Lung (tissue), 17 donors: ENCODE measurements at places on chromosomes 5 and 9.

DNA sequence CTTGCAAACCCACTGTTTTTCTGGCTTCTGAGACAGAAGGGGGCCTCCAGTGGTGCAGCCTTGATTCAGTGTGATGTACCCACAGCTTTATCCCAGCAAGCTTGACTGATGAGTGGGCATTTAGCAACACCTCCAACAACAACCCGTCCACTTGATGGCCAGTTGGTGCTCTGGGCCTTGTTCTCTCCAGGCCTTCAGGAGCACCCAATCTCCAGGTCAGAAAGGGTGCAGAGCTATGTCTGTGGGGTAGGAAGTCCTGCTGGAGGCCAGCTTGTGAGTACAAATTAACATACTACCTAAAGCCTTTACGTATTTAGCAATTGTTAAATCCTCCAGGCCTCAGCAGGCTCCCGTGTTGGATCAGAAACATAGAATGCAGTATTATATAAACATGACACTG is 10.1 kb upstream of the TRIM52 start:
- no peak for DNase-seq

DNA sequence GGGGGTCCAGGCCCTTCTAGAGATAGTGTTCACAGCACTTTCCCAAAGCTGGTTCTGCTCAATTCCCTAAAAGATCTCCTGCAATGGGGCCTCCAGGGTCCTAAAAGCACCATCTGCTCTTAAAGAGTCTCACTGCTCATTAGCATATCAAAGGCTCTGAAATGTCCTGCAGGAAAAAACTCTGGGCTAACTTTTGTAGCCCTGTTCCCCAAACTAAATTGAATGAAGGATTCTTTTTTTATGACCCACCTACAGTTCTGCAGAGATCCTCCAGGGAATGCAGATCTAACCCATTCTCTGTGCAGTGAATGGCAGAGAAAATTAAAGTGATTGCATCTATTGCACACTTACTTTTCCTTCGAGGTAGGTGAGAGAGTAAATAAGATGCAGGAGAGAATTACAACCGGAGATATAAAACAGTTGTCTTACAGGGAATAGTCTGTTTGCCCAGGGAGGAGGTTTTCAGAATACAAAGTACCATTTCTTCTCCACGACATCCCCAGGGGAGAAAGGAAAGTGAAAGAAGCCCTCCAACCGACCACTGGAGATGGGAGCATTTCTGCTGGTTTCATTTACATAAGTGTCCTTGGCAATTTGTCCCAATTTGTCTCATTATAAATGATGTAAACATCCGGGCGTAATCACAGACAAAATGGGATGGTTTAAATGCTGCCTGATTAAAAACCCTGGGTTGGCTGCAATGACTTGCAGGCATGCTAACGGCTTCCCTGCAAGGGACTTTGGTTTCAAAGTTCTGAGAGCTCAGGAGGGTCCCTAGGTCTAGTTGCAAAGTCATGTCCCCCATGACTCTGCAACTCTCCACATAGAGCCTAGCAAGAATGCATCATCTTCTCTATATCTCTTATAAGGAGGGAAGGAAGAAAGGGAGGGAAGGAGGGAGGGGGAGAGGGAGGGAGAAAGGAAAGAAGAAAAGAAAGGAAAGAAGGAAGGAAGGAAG is 114.0 kb downstream of the KCNIP1 start:
- peak; percentile 91 for DNase-seq

DNA sequence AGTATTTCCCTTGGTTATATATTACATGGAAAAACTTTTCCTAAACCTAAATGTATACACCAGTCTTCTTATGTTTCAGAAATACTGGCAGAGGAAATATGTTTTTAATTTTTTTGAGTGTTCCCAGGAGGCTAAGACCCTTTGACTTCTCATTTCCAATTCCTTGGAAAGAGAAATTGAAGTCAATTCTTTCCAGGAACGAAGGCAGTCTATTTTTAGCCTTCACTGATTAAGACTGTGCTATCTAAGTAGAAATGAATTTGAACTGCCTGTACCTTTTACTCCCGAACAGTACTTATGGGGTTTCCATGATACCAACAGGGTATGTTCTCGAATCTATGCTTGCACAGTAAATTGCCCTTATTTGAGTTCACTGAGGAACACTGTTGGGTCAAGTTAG is 340.3 kb upstream of the CD180 start:
- no peak for DNase-seq

- DNase-seq: peak; percentile 54
Observed at GRCh38 chr5:35229076-35230037, 930 bp downstream of the PRLR start.

DNA sequence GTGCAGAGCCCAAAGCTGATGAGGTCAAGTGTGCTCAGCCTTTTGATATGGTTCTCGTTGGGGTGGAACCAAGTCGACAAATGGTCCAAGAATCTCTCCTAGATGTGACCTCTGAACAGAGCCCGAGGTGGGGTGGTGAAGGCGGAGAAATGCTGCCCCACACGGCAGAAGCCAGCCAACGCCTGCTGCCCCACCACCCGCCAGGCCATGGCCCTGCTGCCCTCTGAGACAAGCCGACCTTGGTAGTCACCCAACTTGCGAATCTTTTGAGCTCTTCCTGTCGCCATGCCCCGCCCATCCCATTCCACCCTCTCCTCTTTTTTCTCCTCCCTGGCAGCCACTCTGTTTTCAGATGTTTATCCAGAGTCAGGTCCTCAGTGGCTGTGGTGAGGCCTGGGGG is 91.5 kb upstream of the EGFLAM start:
- DNase-seq: no peak

GRCh38 chr9:80922544-80922943 is 766.8 kb downstream of the TLE1 start:
- no peak for DNase-seq

- no peak for DNase-seq
Observed at GRCh38 chr5:67208403-67208802, 11.8 kb upstream of the CD180 start.

DNA sequence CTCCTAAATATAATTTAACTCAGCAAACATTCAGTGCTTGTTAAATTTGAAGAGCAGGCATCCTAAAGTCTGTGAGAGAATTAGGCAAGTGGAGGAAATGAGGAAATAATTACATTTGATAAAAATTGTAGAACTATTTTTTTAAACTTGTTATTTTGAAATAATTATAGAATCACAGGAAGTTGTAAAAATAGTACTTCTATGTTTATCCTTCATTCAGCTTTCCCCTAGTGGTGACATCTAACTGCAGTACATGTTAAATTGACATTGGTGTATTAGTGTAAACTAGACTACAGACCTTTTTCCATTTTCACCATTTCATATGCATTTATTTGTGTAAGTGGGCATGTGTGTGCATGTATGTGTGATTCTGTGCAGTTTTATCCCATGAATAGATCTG is 51.6 kb downstream of the F2RL2 start:
- DNase-seq: peak; percentile 31

DNA sequence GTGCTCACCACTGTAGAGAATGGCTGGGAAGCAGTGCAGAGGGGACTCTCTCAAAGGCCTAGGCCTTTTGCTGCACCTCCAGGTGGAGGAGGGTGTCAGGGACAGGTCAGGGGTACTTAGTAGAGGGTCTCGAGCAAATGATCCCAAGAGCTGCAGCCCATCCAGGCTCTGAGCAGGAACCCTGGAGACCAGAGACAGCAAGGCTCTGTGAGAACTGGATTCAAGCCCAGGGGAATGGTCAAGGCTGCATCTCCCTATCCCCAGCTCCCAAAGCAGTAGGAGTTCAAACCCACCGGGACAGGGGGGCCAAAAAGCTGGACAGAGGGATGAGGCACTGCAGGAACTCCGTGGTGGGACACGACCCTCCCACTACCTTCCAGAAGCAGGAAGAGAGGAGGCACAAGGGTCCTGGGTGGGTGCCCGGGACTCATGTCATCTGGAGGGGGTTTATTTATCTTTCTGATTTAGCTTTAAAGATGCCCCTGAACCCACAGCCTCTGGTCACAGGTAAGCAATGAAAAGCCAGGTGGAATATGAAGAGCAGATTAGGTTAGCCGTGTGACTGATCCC is 124.8 kb downstream of the MVB12B start:
- DNase-seq: no peak

DNA sequence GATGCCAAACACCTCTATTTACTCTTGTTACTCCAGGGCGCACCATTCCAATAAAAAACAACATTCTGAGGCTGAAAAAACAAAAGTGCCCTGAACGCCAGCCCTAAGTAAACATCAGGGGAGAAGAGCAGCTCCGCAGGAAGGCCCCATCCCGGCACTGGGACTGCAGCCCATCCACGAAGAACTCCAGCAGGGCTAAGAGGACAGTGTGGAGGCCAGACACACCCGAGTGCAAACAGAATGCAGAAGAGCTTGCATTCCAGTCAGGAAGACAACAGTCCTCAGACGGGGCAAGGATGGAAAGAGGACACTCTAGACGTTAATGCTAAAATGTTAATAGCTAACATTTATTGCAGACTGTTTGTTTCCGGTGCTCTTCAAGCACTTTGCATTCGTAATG is 33.0 kb downstream of the FAM240B start:
- no peak for DNase-seq
